ENCODE measurements at places on chromosomes 7 and 10. TPM values are rescaled to one million over a fixed set of nuclear protein-coding genes. Genes with fewer than 3 reads are reported as not detected.

The LEP gene
- not detected for total RNA-seq

The TSPAN13 gene
- total RNA-seq = 0.61 TPM

The TAS2R3 gene
- 0.88 TPM for total RNA-seq

The GRK5 gene
- total RNA-seq = 50.1 TPM

The COL1A2 gene
- total RNA-seq = 4.6 TPM

The NPY4R gene
- total RNA-seq = not detected

The SFMBT2 gene
- total RNA-seq = 52.0 TPM

The LAMB1 gene
- total RNA-seq = not detected

The GHRHR gene
- total RNA-seq = not detected

The IL6 gene
- 1.2 TPM for total RNA-seq

The SMARCD3 gene
- 4.0 TPM for total RNA-seq

The MARVELD1 gene
- 2.7 TPM for total RNA-seq

The MYL10 gene
- not detected for total RNA-seq

The LLCFC1 gene
- total RNA-seq = not detected

The ELN gene
- not detected for total RNA-seq

The ZNF365 gene
- not detected for total RNA-seq

The FGFR2 gene
- total RNA-seq = not detected

The CPN1 gene
- not detected for total RNA-seq

The FAM25G gene
- total RNA-seq = not detected

The C10orf67 gene
- total RNA-seq = 0.20 TPM

The PTPN20 gene
- total RNA-seq = 0.20 TPM

The LIPM gene
- total RNA-seq = not detected

The PARG gene
- 33.2 TPM for total RNA-seq

The TMEM273 gene
- 11.2 TPM for total RNA-seq

The FBXL13 gene
- 0.29 TPM for total RNA-seq

The ASIC3 gene
- 4.5 TPM for total RNA-seq

The UPK3BL2 gene
- 29.3 TPM for total RNA-seq

The EIF5AL1 gene
- total RNA-seq = 0.27 TPM

The LRRTM3 gene
- total RNA-seq = not detected

The AKR1E2 gene
- 8.2 TPM for total RNA-seq

The PNLIPRP2 gene
- not detected for total RNA-seq

The PCBD1 gene
- 20.5 TPM for total RNA-seq

The PTPRN2 gene
- 2.5 TPM for total RNA-seq

The RET gene
- total RNA-seq = 2.8 TPM

The PIK3CG gene
- 36.5 TPM for total RNA-seq

The HOXA1 gene
- total RNA-seq = 0.22 TPM

The NPFFR1 gene
- total RNA-seq = not detected

The CALU gene
- 42.4 TPM for total RNA-seq

The NPC1L1 gene
- total RNA-seq = not detected

The AKR1C4 gene
- total RNA-seq = not detected

The DKK1 gene
- total RNA-seq = not detected

The BPGM gene
- 23.7 TPM for total RNA-seq

Data from T-helper 1 cell treated with Interleukin-12 subunit alpha and Interleukin-12 subunit beta and Interleukin-4 antibody, amounts not matched to agents 30 ng/mL and 1 ng/mL, for 36 hours (primary cell).